ENCODE measurements at places on chromosomes 6 and 20.

DNA sequence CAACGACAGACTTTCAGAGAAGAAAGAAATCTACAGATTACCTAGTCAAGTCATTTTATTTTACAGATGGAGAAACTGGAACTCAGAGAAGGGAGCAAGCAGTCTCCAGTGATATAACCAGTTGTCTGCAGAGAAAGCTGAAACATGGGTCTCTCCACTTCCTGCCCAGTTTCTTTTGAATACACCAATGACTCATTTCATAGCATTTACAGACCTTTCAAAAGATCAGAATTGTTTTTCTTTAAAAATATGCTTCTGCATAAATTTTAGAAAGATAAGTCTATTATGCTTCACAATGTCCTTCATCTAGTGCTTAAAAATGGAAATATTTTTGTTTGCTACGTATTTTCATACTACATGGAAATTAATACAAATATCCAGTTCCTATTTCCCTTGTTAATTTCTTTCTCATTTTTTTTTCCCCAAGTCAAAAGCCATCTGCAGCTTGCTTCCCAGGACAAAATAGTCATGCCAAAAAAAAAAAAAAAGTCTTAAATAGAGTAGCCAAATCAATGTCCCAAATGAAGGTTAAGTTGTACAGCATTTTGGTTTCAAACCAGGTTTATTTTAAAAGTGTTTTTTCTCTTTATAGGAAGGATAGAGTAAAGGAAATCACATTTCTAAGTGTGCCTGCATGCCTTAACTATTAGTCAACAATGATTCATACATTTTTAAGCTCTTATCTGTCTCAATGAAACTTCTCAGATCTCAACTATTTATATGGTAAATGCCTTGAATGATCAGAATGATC is 36.9 kb downstream of the ARHGAP18 start:
- no peak for DNase-seq

- no peak for DNase-seq
Observed at GRCh38 chr20:31838646-31839292, 6.6 kb downstream of the FOXS1 start.

- no peak for DNase-seq
Observed at GRCh38 chr6:168291450-168291849, 28.1 kb downstream of the DACT2 start.

- no peak for DNase-seq
Observed at GRCh38 chr6:14074476-14075094, 43.0 kb upstream of the CD83 start.

GRCh38 chr20:33305589-33306057 is 22.6 kb downstream of the BPIFB1 start:
- no peak for DNase-seq

DNA sequence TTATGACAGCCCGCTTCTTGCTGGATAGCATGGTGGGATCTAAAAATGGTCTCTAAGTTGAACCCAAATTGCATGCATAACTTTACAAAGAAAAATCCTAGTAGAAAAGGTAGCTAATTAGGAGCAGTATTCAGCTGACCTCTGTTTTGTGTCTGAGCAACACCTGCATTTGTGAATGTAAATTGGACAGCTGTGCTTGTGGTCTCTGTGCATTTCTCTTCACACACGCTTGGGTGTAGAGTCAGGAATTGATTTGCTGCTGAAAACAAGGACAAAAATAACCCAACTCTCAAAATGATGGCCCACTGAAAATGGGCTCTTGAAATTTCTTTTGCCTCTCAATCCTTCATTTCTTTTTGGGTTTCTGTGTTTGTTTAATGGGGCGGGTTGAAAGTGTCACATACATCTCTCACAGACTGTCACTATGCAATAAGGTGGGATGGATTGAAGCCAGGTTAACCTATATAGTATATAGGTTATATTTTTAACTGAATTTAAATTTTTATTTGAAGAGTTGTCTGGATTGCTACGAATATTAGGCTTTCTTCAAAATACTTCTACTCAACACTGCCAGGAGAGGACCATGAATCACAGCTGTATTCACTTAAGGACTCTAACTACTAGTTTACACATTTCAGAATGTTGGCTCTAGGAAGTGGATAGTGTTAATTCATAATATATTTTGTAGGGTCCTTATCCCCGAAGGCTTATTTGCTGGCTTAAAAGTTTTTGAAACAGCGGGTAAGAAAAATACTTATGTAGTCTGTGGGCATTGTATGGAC is 46.5 kb downstream of the SOBP start:
- DNase-seq, result no peak

DNA sequence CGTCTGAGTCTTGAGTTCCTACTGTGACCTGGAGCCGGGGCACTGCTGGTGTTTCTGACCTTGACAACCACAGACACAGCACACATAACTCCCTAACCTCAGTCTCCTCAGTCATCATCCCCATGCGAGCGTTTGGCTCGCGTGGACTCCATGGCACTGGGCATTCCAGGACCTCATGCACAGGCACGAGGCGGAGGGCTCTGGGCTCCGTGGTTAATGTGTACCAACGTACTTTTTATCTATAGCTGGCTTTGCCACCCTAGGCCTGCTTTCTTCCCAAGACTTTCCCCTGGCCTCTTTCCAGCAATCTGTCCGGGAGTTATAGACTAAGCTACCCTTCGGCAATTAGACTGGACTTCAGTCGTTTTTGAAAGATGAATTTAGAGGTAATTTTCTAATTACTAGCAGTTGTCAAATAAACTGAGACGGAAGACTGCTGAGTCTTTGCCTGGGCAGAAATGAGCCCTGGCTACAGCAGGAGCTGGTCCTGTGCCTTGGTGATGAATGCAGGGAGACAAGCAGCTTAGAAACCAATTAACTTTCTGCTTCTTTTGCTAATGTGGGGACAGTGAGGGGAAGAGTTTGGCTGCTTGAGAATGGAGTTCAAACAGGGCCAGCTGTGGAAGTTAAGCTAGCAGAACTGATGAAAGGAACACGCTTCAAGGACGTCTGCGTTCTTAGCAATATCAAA is 16.1 kb upstream of the CTCFL start:
- peak; percentile 59 for DNase-seq

DNA sequence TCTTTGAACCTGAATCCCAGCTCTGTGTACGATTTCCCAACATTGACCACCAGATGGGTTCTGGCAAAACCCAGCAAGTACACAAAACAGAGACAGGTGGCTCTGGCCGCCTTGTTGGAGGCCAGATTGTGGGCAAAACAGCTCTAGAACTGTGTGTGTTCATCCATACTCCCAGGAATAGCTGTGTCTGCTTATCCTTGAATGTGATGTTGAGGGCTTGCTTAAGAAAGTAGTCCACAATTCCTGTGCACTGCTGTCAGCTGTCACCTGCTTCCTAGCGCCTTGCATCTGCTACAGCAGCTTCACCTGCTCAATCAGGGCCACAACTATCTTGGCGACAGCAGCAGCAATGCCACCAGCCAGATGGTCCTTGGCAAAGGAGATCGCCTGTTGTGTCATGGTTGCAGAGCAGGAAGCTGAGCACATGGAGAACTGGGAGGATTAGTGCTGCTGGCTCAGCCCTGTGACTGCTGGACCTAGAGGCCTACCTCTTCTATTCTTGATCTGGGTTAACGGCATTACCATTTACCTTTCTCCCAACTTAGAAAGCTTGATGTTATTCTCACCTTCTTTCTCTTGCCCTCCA is 3.7 kb upstream of the SMAP1 start:
- DNase-seq, result no peak

DNA sequence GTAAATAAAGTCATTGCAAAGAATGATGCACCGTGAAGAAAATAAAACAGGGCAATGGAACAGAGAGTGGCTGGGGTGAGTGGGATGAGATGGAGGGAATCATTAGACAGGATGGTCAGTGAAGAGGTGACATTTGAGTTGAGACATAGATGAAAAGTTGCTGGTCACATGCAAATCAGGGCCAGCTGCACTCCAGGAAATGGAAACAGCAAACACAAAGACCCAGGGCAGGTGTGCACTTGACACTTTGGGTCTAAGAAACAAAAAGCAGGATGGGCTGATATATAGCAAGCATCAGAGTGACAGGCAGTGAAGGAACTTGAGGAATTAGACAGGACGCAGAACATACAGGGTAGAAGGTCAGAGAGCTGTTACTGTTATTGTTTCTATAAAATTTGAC is 171.5 kb upstream of the RIPOR2 start:
- DNase-seq, result no peak

- peak; percentile 48 for DNase-seq
Observed at GRCh38 chr6:111841822-111842221, 31.4 kb downstream of the FYN start.

- DNase-seq, result no peak
Observed at GRCh38 chr6:44008821-44009370, 118.4 kb downstream of the MRPL14 start.

- DNase-seq, result no peak
Observed at GRCh38 chr6:133613211-133613610, 275.7 kb upstream of the TCF21 start.

DNA sequence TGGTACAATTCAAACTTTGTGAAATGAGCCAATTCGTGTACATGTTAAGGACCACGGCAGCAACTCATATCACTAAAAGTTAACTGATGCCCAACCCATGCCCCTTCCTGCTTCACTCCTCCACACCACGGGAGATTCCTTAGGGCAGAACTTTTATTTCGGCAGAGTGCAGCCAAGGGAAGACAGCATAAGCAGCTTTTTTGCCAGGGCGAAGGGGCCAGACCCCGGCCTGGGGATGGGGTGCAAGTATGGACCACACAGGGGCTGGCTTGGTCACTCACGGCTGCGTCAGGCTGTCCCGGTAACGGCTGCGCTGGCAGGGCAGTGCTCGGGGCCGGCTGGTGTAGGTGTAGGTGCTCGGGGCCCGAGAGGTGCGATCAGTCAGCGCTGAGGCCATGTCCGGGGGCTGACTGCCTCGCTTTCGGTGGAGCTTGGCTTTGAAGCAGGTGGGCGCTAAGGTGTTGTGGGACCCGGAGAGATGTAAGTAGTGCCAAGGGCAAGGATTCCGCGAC is 792 bp downstream of the RSPH3 start:
- DNase-seq, result no peak

GRCh38 chr6:169663468-169663867 is 38.4 kb downstream of the WDR27 start:
- no peak for DNase-seq

GRCh38 chr6:111685526-111685925 is 79.8 kb upstream of the TRAF3IP2 start:
- no peak for DNase-seq

DNA sequence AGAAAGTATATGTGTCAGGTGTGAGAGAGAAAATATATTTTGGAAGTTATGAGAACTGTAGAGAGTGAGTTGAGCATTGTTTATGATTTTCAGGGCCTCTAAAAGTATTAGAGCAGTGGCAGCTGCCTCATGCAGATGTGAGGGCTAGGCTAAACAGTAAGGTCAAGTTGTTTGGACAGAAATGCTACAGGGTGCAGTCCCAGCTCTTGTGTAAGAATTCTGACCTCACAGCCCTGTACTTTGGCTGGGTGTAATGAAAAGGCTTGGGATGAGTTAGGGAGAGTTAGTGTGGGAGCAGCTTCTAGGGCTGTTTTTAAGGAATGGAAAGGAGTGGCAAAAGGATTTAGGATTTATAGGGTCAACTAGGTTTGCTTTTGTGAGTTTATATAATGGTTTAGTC is 764.8 kb upstream of the ADGRB3 start:
- DNase-seq, result no peak

GRCh38 chr6:131954059-131954774 is 3.0 kb upstream of the CCN2 start:
- DNase-seq, result no peak

DNA sequence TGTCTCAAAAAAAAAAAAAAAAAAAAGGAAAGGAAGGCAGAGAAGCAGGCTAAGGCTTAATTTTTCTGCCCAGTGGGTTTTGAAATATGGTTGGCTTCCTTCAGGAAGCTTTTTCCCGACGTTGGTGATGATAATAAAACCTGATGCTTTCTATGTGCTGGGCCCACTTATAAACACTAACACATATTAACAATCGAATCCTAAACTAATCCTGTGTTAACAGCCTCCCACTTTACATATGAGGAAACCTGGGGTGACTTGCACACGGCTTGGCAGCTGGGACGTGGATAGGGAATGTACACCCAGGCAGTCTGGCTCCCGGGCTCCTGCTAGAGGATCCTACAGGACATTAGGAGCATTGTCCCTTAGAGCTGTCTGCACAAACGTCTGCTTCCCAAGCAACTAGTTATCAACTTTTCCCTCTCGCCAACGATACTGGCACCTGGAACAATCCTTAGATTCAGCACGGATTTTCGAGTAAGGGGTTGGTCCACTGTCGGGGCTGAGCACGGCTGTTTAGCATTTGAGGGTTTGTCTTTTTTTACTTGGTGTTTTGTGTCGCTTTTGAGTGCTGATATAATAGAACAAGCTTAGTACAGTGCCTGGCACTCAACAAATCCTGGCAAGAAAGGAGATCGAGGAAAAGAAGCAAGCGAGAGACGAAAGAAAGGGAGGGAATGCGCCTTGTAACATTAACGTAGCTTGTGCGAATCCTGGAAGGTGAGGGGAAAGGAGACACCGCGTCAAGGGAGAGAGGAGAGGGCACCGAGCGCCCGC is 622 bp upstream of the KIZ start:
- DNase-seq, result peak; percentile 56

DNA sequence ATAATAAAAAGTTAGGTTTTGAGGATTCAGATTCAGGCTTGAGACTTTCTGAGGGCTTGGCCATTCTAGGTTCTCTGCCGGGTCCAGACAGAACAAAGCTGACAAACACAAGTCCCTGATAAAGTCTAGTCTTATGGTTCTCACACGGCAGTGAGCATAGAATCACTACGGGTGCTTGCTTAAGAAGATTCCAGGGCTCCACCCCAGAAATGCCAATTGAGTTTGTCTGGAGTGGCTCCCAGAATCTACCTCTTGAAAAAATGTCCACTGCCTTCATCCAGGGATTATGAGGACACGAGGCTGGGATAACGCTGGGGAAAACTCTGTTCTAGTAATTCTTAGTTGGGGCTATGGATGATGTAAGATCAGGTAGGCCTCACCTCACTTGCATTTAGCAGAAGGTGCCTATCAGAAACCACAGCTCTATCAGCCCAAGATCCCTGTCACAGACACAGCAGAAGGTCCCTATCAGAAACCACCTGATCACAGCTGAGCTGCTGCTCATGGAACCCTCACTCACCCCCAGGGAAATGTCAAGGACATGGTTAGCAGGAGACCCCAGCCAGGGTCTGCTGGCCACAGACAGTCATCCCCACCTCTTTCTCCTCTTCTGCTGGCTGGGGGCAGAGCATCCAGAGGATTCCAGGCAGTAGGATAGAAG is 52.3 kb downstream of the RAB44 start:
- no peak for DNase-seq

DNA sequence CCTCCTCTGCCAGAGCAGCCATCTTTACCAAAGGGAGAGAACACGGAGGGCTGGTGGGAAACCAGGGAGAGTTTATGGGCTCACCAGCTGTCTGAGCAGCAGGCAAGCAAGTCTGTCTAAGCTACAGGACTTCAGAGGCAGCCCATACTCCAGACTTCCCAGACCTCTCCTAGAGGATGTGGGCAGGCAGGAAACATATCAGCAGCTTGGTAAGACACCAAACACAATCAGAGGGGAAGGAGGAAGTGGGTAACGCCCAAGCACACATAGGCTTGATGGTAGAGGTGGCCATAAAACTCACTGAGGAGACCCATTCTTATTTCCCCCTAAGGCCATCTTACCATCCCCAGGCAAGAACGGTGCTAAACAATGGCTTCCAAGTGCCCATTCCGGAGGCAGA is 143.1 kb upstream of the ARID1B start:
- DNase-seq, result no peak
